Hypothalamus (tissue), 51 donors: ENCODE measurements at places on chromosomes 5 and 9.
A peak's percentile ranks its signal among the peaks of the same experiment; 100 is the strongest.

GRCh38 chr5:137462816-137463520 is 36.2 kb downstream of the SPOCK1 start:
- DNase-seq: no peak

- DNase-seq: no peak
Measured at GRCh38 chr9:136403538-136403914, 3.6 kb upstream of the SNAPC4 start.

- no peak for DNase-seq
Measured at GRCh38 chr9:130036099-130036498, 6.9 kb downstream of the FNBP1 start.

- no peak for DNase-seq
Measured at GRCh38 chr9:133349965-133350616, 2.1 kb downstream of the RPL7A start.

- no peak for DNase-seq
Measured at GRCh38 chr5:86360801-86361200, 256.9 kb upstream of the COX7C start.

DNA sequence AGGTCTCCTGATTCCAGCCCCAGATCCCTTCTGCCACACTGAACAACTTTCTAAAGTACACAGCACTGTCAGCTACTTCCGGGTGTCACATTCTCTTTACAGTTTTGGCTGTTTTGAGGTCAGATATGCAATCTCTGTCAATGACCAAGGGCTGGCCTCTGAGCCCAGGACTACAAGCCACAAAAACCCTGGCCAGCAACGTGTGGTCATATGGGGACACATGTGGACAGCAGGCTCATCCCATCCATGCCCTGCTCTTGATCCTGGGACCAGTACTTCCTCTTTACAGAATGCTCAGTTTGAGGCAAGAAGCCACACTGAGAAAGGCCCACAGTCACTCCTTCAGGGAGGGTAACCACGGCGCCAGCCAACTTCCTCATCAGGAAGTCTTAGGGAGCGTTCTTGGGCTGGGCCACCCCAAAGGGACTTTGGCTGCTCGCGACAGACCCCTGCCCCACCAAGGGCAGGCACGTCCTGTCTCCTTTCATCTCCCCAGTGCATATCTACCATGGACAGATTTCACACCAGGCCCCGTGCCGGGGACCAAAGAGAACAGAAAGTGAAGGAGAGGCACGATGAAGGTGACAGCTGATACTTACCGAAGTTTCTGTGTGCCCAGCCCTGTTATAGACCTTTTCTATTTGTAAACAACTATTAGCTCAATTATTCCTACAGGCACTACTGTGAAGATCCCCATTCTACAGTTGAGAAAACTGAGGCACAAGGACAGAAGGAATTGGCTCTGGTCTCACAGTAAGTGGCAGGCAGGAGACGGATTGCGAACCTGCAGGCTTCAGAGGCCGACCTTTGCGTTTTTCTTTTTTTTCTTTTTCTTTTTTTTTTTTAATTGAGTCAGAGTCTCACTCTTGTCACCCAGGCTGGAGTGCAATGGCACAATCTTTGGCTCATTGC is 37.3 kb downstream of the STK10 start:
- no peak for DNase-seq

GRCh38 chr5:151661968-151662732 is 24.6 kb downstream of the SPARC start:
- no peak for DNase-seq

- no peak for DNase-seq
Measured at GRCh38 chr5:160197341-160198144, 31.8 kb upstream of the FABP6 start.

DNA sequence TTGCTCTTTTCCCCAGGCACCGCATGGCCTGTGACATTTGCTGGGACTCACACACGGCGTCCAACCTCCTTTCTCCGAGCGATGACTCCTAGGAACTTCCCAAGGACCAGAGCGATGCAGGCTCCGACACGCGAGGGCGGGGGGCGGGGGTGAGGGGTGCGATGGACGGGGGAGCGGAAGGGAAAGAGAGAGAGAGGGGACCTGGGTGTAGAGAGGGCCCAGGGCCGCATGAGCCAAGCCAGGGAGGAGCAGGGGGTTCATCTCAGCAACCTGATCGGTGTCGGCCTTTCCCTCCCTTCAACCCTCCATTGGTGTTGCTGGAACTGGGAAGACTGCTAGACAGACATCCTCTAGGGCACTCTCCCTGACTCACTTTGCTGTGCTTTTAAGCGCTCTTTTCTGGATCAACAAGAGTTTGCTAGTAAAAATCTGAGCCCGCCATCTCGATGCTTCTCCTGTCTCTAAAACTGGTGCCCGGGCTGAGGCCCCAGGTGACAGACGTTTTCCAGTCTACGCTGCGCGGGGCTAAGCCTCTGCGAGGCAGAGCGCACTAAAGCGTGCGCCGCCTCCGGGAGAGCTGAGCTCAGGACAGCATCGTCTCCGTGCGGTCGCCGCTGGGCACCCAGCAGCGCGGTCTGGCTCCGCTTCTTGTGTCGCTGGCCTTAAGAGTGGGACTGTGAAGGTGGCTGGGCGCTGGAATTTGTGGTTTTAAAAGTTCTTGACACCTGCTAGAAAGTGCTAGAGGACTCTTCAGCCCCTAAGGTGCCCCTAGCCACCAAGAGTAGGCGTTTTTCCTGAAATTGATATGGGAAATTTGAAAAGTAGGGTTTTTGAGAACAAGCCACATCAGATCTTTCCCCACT is 1.0 kb upstream of the TSLP start:
- DNase-seq: no peak

- DNase-seq: no peak
Measured at GRCh38 chr9:70113403-70114022, 69.9 kb downstream of the MAMDC2 start.

GRCh38 chr5:88203981-88204750 is 64.5 kb downstream of the TMEM161B start:
- no peak for DNase-seq

- no peak for DNase-seq
Measured at GRCh38 chr9:27468462-27469110, 55.5 kb upstream of the IFNK start.

DNA sequence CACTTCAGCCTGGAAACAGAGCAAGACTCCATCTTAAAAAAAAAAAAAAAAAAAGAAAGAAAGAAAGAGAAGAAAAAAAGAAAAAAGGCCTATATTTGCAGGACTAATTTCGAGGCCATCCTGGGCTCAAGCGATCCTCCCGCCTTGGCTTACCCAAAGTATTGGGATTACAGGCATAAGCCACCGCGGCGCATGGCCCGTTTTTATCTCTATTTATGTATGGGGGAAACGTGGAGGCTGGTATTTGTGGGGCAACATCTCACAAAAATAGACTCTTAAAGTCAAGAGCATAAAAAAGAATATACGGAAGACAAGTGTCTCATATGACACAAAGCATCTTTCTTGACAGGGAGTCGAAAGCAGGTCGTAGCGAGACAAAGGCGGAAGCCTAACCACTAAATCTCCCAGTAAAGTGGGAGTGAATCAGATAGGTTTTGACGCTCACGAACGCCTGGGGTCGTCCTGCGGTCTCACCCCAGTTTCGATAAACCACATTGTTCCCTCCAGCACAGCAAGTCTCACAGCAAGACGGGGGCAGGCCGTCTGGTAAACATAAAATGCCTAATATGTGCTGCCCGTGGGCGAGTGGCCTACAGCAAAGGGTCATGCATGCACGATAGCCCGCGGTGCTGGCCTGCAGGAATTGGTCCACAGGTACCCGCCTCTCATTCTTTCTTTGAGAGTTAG is 1.8 kb upstream of the TRIM41 start:
- no peak for DNase-seq

- no peak for DNase-seq
Measured at GRCh38 chr9:12170456-12170855, 522.7 kb upstream of the TYRP1 start.

- no peak for DNase-seq
Measured at GRCh38 chr5:178563621-178564020, 26.6 kb downstream of the COL23A1 start.

DNA sequence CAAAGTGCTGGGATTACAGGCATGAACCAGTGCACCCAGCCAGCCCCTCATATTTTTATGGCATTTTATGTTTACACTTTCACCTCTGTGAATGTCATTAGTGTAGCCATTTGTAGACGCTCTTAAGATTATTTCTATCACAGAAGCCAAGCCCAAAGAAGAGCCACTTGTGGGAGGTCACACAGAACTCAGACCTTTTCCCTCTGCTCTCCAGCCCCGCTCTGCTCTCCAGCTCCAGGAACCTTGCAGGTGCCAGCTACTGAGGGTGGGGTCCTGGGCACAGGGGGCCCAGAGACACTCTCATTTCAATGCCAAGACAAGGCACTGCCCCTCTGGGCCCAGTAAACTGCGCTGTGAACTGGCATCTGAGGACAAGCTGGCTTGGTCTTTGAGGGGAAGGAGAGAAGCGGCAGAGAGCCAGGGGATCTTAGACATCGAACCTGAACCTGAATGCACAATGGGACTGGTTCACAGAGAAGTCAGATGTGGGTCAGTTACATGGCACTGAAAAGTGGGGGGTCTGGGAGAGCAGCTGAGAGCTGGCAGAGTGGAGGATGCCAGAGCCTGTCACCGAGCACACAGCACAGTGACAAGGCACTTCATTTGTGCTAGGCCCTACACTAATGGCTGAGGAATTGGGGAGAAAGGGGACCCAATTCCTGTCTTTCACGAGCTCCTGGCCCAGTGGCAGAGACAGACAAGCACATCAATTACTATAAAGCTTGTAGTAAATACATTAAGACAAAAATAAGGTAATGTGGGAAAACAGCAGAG is 16.7 kb downstream of the ANXA6 start:
- DNase-seq: no peak

DNA sequence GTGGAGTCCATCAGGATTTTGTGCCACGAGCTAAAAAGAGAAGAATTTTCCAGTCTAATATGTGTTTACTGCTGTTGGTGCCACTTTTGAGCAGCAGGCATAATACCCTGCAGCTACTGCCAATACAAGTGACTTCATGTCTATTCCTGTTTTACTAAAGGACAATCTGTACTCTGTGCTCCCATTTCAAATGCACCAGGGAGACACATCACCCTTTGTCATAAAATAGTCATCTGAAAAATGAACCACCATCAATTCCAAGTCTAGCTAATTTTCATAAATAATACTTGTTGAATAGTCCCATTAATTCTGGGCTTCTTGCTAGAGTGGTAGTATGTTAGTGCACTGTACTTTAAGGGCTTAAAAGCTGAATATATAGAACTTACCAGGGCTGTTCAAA is 8.9 kb upstream of the PKD2L2 start:
- peak; percentile 5 for DNase-seq

DNA sequence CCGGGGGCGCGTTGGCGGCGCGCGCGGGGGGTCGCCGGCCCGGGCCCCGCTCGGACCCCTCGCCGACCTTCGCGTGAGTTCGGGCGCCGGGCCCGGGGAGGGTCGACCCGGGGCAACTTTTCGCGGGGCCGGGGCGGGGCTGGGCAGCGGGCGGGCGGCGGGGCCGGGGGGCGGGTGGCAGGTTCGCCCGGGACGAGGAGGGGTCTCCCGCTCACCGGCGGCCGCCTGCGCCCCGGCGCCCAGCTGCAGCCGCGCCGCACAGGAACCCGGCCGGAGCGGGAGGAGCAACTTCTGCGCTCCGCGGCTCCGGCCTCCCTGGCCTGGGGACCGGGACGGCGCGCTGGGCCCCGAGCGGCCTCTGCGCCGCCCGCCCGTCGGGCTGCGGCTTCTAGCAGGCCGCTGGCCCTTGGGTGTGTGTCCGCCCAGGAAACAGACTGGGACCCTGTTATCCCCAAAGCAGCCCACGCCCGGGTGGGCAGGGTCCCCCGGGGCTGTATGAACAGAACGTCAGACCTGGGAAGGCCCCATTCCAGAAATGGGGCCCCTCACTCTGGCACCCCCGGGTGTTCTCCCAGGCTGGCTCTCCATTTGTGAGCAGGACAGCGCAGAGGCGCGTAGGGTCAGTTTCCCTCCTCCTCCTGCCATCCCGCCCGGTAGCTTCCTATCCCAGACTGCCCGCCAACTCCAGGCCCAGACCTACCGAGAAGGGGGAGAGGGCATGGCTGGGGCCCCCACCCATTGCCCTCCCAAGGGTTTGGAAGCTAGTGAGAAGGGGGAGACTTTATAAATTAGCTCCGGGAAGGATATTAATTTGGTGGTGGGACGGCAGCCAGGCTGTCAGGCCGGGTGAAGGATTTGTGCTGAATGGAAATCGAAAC is 708 bp downstream of the RXRA start:
- DNase-seq: no peak

- DNase-seq: no peak
Measured at GRCh38 chr5:72692231-72692637, 124.2 kb upstream of the TNPO1 start.

DNA sequence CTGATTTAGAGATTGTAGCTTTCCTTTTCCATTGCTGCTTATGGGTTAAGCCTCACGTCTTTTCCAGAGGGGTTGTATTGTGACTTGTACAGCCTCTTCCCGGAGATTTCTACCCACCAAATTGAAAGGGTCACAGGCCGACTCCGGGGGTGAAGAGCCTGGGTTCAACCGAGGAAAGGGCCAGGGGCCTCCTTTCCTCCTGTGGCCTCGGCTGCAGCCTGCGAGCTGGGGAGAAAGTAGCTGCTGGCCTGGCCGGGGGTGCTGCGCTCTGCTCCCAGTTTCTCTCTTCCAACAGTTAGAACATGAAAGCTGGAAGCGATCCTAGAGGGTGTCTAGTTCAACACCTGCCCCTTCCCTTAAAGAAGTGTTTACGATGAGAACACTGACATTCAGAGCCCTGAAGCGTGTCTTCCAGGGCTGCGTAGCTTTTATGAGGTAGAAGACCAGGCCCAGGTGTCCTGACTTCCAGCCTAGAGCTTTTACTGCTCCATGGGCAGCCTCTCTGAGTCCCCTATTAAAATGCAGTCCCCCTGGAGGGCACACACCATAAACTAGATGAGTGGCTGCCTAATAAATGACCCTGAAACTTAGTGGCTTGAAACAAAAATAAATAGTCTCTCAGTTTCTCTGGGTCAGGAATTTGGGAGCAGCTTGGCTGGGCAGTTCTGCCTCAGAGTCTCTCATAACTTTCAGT is 56.9 kb downstream of the ACER2 start:
- no peak for DNase-seq
